Right cardiac atrium (tissue), 5 donors: ENCODE measurements at places on chromosomes 5 and 9. TPM values are rescaled to one million over a fixed set of nuclear protein-coding genes. Genes with fewer than 3 reads are reported as not detected.

The LHX3 gene
- not detected for total RNA-seq

The PCDHB16 gene
- 1.8 TPM for total RNA-seq

The PCDHGB1 gene
- total RNA-seq: 4.4 TPM

The MAMDC2 gene
- 12.2 TPM for total RNA-seq

The ADAMTS13 gene
- 4.0 TPM for total RNA-seq

The C5orf52 gene
- total RNA-seq: not detected

The SLC6A19 gene
- not detected for total RNA-seq

The BHMT2 gene
- 40.3 TPM for total RNA-seq

DNA sequence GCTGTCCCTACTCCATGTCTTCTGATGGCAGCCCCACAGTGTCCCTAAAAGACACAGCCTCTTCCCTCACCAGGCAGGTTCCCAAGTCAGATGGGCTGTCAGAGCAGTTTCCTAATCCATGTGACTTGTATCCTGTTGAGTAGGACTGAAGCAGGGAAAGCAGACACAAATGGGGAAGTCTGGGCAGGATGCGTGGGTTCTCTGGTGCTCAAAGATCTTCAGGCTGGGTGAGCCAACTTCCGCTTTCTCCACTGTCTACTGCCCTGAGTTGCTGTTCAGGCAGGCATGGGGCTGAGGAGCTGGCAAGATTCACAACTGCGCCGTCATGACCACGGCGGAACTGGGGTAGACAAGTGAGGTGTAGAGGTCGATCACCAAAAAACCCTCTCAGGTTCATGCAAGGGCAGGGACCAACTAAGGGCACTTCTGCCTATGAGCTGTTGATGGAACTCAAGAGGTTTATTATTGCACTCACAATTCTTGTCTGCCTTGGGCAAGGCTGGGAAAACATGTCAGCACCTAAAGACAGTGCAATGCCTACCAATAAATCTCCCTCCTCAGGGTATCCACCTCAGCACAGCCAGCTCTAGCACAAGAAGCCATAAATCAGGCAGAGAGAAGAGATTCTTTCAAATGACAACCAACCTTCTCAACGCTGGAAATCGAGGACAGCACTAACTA lies 83.4 kb downstream of the RAPGEF1 start:
- DNase-seq: peak; percentile 84

GRCh38 chr9:35745569-35745968 lies 3.5 kb downstream of the GBA2 start:
- DNase-seq: no peak

GRCh38 chr5:125987677-125988255 lies 435.4 kb upstream of the GRAMD2B start:
- no peak for DNase-seq

DNA sequence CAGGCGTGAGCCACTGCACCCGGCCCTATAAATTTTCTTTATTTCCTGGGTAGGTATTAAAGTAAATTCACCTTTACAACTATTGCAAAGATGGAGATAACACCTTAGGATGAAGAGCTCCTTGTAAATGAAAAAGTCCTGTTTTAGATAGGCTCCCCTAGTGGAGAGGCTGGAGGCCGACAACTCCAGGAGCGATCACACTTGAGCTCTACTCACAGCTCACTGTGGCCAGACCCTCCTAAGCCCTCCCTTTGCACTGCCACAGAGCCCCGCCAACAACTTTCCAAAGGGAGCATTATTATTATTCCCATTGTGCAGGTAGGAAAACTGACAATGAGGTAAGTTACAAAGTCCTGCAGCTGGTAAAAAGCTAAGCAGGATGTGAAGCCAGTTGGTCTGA lies 139.1 kb upstream of the ERCC6L2 start:
- DNase-seq: no peak

DNA sequence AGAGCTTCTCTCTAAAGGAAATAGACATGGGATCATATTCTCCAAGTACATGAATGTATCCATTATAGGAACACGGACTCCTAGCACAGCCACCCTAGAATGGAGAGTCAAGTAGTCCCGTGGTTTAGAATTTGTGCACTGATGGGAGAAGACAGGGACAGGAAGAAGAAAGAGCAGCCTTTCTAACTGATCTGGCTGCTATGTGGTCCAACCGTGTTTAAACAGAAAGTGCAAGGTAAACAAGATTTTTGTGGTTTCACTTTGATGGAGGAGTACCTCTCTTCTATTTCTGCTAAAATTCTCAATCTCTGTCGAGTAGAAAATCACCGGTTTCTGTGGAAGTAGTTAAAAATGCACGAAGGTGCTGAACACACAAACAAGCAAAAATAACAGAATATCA lies 171.3 kb downstream of the ST8SIA4 start:
- no peak for DNase-seq

GRCh38 chr5:93735378-93735777 lies 6.0 kb downstream of the POU5F2 start:
- no peak for DNase-seq

DNA sequence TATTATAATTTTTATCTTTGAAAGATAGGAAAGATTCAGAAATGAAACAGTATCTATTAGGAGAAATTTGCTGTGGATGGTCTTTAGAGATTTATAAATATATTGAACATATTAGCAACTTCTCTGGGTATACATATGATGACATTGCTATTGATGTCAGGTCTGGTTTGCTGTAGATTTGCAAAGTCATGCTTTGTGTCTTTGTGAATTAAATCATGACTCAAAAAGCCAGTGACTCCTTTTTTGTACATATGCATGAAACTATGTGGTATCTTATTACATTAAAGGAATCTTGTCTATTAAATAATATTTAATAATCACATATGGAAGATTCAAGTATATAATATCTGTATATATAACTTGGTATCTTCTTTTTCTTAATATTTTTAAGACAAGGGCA lies 141.9 kb downstream of the ST8SIA4 start:
- no peak for DNase-seq

DNA sequence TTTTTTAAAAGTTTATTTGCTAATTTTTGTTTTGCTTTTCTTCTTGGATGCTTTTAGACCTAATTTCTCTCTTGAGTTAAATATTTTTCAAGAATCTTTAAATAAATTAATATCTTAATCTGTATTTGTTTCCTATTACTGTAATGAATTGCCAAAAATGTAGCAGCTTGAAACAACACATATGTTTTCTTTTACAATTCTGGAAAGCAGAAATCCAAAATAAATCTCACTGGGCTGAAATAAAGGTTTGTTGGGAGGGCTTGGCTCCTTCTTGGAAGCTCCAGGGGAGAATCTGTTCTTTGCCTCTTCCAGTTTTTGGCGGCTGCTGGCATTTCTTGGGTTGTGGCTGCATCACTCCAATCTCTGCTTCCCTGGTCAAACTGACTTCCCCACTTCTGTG lies 658.1 kb upstream of the ARRDC3 start:
- no peak for DNase-seq

GRCh38 chr5:152427721-152428120 lies 22.6 kb upstream of the NMUR2 start:
- no peak for DNase-seq

DNA sequence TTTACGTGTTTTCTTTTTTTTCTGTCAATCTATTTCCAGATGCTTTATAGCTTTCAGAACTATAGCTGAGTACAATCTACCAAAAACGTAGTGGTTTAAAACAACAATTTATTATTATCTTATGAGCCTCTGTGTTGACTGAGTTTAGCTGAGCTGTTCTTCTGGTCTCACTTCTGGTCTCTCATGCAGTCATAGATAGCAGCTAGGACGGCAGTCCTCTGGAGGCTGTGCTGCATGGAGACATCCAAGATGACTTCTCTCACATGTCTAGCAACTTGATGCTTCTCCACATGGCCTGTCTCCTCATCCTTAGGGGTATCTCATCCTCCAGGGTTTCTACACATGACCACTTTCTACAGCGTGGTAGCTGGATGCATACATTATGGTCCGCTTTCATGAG lies 22.0 kb upstream of the RAD23B start:
- no peak for DNase-seq

DNA sequence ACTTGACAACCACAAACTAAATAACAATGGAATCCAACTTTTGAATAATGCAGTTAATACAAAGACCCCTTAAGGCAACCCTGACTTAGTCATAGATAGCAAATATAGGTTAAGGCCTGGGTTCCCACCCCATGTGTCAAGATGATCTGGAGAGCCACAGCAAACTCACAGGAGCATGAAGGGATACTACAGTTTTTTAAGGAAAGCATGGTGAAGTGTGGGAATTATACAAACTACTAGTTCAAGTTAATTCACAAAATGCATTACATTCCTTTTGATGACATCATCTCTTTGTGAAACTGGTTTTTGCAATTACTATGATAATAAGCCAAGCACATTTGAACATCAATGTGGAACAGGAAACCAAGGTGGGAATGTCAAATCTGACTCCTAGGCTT lies 50.6 kb downstream of the LHFPL2 start:
- DNase-seq: no peak

DNA sequence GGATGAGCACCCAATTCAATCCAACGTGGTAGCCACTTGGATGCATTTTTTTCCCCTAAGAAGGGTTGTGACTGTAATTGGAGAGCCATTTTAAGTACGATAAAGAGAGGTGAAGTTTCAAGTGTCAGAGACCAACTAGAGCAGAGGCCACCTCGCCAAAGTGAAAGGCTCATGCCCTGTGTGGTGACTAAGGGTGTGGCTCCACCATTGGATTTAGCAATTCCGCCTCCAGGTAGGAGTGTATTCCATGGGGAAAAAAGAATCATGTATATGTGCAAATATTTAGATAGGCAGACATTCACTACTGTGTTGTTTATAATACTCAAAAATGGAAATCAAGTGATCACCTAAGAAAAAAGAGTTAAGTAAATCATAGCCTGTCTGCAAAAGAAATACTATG lies 53.1 kb upstream of the S1PR3 start:
- no peak for DNase-seq

- DNase-seq: no peak
Measured at GRCh38 chr9:15549611-15550010, 3.2 kb upstream of the CCDC171 start.

DNA sequence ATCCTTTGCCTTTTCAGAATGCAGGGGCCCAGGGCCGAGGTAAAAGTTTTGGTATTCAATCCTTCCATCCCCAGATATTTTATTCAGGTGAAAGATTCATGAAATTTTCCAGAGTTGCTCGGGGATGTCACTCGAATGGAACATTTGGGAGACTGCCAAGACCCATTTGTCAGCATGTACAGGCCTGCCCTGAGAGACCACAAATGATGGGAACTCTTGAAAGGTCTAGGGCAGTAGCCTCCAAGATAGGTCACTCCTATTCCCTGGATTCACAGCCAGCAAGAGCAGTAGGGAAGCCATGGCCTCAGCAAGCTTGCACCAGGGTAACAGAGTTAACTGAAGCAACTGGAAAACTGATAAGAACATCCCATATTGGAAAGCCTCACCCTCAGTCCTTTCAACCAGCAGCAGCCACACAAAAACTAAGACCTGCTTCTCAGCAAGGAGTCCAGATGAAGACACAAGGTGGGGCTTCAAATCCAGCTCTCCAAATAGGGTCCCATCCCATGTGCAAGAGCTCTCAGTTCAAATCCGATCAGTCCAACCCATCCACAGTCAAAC lies 12.5 kb downstream of the CARD6 start:
- no peak for DNase-seq

GRCh38 chr5:156340893-156341292 lies 13.9 kb downstream of the SGCD start:
- DNase-seq: no peak

DNA sequence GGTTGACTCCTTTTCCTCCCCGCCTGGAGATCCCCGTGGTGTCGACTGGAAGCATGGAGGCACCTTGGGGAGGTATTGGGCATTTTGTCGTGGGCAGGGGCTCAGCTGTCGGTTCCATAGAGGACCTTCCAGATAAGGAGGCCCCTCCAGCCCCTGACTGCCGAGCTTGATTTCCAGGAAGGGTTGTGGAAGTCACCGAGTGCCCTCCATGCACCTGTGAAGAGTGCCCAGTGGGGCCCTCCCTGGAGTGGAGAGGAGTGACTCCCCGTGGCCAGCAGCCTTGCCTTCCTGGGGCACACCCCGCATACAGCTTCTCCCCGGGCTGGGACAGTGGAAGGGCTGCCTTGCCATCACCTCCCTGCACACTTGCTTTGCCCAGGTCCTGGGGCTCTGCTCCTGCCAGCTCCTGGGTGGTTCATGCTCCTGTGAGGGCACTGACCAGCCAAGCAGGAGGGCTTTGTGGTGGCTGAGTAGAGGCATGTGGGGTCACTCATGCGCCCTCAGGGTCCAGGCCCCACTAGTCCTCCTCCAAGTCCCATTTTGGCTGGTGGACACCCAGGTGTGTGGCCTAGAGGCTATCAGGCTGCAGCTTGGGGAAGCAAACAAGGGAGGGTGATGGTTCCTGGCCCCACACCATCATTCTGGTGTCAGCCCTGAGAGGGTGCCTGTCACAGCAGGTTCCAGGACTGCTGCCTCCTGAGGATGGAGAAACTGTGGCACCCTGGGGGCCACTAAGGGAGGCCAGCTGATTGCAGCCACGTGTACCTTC lies 133.0 kb downstream of the WNK2 start:
- DNase-seq: no peak

GRCh38 chr9:72156586-72156985 lies 7.3 kb downstream of the GDA start:
- DNase-seq: no peak

DNA sequence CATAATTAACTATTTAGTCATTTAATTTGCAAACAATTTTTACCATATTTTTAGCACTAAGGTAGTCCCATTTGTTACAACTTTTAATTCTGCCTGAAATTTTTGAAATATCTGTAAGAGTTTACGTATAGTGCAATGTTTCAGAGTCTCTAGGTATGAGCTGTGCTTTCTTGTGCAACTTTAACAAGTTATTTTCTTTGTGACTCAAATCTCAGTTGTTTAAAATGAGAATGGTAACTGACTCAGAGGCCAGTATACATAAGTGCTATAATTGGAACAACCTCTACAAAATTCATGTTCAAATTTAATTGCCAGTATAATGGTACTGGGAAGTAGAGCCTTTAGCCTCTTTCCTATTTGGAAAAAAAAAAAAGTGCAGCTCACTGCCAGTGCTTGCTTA lies 14.2 kb upstream of the ZNF883 start:
- DNase-seq: no peak

- DNase-seq: no peak
Measured at GRCh38 chr9:30996761-30997160, 1387.7 kb upstream of the ACO1 start.
